ENCODE measurements at places on chromosomes 2 and 18. TPM values are rescaled to one million over a fixed set of nuclear protein-coding genes. Genes with fewer than 3 reads are reported as not detected.

Gene DSG1
- not detected for total RNA-seq

Gene FRZB
- 4.4 TPM for total RNA-seq

Gene SERPINB11
- total RNA-seq, result not detected

Gene ZNF512
- 69.3 TPM for total RNA-seq

Gene GYPC
- 95.5 TPM for total RNA-seq

Gene CXCR1
- 0.27 TPM for total RNA-seq

Gene RIT2
- not detected for total RNA-seq

Gene DSC2
- total RNA-seq, result 0.96 TPM

Gene DOK6
- 2.6 TPM for total RNA-seq

Gene FBLN7
- 1.0 TPM for total RNA-seq

- no peaks in the 10 kb centered on the region for H3K36me3 ChIP-seq
- H3K4me1 ChIP-seq, result no peaks in the 10 kb centered on the region
- H3K4me3 ChIP-seq, result no peak overlapping the region
Observed at GRCh38 chr18:35786365-35787042, 186.0 kb upstream of the RMP24 start.

- H3K27me3 ChIP-seq, result no peaks in the 10 kb centered on the region
- H3K27ac ChIP-seq, result no peak overlapping the region
- H3K4me3 ChIP-seq, result no peak overlapping the region
- peaks cover 7% of the 10 kb centered on the region for H3K4me1 ChIP-seq
- H3K36me3 ChIP-seq, result no peaks in the 10 kb centered on the region
Observed at GRCh38 chr2:205721057-205721449, 38.8 kb downstream of the NRP2 start.

DNA sequence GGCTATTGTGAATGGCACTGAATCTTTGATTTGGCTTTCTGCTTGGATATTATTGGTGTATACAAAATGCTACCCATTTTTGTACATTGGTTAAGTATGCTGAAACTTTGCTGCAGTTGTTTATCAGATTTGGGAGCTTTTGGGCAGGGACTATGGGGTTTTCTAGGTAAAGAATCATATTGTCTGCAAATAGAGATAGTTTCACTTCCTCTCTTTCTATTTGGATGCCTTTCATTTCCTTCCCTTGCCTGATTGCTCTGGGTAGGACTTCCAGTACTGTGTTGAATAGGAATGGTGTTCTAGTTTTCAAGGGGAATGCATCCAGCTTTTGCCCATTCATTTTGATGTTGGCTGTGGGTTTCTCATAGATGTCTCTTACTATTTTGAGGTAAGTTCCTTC, 489.1 kb upstream of the LRATD1 start:
- H3K4me3 ChIP-seq, result no peak overlapping the region
- H3K27ac ChIP-seq, result no peak overlapping the region
- no peaks in the 10 kb centered on the region for H3K36me3 ChIP-seq

DNA sequence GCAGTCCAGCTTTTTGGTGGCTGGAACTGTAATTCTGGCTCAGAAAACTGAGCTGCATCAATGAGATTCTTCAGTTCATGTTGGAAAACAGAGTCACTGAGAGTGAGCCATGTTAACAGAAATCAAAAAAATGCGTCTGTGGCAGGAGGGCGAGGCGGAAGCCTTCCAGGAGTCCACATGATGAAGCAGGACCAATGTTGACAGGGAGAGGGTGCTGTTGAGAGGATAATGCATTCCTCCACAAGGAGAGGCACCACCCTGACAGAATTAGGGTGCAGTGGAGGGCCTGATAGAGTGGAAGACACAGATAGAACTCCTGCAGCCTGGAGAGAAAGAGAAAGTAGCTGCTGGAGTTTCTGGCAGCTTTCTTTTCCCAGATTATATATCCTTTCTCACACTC, 111.5 kb downstream of the MGAT5 start:
- H3K4me1 ChIP-seq, result peaks cover 13% of the 10 kb centered on the region
- H3K36me3 ChIP-seq, result no peaks in the 10 kb centered on the region
- no peaks in the 10 kb centered on the region for H3K27me3 ChIP-seq
- H3K4me3 ChIP-seq, result no peak overlapping the region

- no peak for DNase-seq
- H3K4me1 ChIP-seq, result peaks cover 3% of the 10 kb centered on the region
- H3K36me3 ChIP-seq, result no peaks in the 10 kb centered on the region
Observed at GRCh38 chr2:23545396-23545795, 160.4 kb downstream of the KLHL29 start.

- no peaks in the 10 kb centered on the region for H3K36me3 ChIP-seq
- no peak overlapping the region for H3K4me3 ChIP-seq
- no peaks in the 10 kb centered on the region for H3K4me1 ChIP-seq
- DNase-seq, result peak; percentile 71
Observed at GRCh38 chr2:20962939-20963557, 80.8 kb downstream of the APOB start.

DNA sequence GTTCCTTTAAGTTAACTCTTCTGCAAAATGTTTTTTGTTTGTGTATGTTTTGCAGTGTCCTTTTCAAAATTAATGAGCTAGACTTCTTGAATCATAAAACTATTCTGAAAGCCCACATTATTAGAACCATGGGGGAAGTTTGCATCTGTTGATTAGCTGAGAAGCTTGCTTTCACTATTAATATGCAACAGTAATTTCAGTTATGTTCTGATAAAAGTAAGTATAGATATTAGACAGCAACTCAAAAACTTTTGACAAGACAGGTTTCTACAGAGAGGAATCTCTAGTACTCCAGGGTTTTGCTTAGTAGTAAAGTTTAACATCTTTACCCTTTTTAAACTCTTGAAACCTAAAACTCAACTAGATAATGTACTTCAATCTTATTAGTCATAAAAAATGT, 147.8 kb downstream of the UBE2E3 start:
- DNase-seq, result no peak
- no peaks in the 10 kb centered on the region for H3K36me3 ChIP-seq
- no peak overlapping the region for H3K4me3 ChIP-seq
- no peaks in the 10 kb centered on the region for H3K4me1 ChIP-seq
- no peaks in the 10 kb centered on the region for H3K27me3 ChIP-seq

DNA sequence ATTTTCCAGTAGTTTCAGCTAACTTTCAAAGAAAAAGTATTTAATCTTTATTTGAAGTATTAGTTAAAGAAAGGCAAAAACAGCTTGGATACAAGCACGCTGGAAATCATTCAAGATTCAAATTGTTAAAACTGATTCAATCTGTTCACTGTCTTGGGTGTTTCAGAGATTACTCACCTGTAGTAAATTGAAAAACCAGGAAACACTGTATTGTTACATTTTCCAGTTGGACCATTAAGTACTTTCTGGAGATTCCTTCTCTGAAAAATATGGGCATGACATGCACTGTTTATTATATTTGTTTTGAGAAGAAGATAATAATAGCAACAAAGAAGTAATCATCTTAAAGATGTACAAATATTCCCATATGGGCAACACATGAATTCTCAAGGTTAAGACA, 196.1 kb downstream of the UBE2E3 start:
- H3K4me1 ChIP-seq, result no peaks in the 10 kb centered on the region
- H3K36me3 ChIP-seq, result no peaks in the 10 kb centered on the region
- H3K27me3 ChIP-seq, result no peaks in the 10 kb centered on the region
- H3K27ac ChIP-seq, result no peak overlapping the region
- DNase-seq, result no peak
- no peak overlapping the region for H3K4me3 ChIP-seq

- H3K27ac ChIP-seq, result no peak overlapping the region
- no peaks in the 10 kb centered on the region for H3K4me1 ChIP-seq
- no peak for DNase-seq
- no peaks in the 10 kb centered on the region for H3K27me3 ChIP-seq
- H3K36me3 ChIP-seq, result no peaks in the 10 kb centered on the region
Observed at GRCh38 chr18:77061281-77061945, 71.2 kb downstream of the MBP start.

GRCh38 chr18:76522122-76522503, 27.1 kb upstream of the ZNF516 start:
- no peaks in the 10 kb centered on the region for H3K27me3 ChIP-seq
- peak overlapping the region; percentile 90 for H3K27ac ChIP-seq
- H3K4me3 ChIP-seq, result no peak overlapping the region
- DNase-seq, result peak; percentile 77
- no peaks in the 10 kb centered on the region for H3K36me3 ChIP-seq

GRCh38 chr18:76518123-76518859, 23.2 kb upstream of the ZNF516 start:
- DNase-seq, result peak; percentile 81
- no peaks in the 10 kb centered on the region for H3K27me3 ChIP-seq
- no peaks in the 10 kb centered on the region for H3K36me3 ChIP-seq
- peak overlapping the region; percentile 33 for H3K4me3 ChIP-seq
- H3K4me1 ChIP-seq, result peaks cover 6% of the 10 kb centered on the region

GRCh38 chr2:197208024-197208423, 102.6 kb downstream of the ANKRD44 start:
- H3K4me1 ChIP-seq, result peaks cover 2% of the 10 kb centered on the region
- DNase-seq, result no peak
- no peak overlapping the region for H3K4me3 ChIP-seq
- H3K36me3 ChIP-seq, result no peaks in the 10 kb centered on the region

- H3K4me1 ChIP-seq, result no peaks in the 10 kb centered on the region
- no peaks in the 10 kb centered on the region for H3K36me3 ChIP-seq
- H3K4me3 ChIP-seq, result no peak overlapping the region
- no peaks in the 10 kb centered on the region for H3K27me3 ChIP-seq
- DNase-seq, result no peak
Observed at GRCh38 chr2:128867936-128868636, 549.4 kb upstream of the HS6ST1 start.

DNA sequence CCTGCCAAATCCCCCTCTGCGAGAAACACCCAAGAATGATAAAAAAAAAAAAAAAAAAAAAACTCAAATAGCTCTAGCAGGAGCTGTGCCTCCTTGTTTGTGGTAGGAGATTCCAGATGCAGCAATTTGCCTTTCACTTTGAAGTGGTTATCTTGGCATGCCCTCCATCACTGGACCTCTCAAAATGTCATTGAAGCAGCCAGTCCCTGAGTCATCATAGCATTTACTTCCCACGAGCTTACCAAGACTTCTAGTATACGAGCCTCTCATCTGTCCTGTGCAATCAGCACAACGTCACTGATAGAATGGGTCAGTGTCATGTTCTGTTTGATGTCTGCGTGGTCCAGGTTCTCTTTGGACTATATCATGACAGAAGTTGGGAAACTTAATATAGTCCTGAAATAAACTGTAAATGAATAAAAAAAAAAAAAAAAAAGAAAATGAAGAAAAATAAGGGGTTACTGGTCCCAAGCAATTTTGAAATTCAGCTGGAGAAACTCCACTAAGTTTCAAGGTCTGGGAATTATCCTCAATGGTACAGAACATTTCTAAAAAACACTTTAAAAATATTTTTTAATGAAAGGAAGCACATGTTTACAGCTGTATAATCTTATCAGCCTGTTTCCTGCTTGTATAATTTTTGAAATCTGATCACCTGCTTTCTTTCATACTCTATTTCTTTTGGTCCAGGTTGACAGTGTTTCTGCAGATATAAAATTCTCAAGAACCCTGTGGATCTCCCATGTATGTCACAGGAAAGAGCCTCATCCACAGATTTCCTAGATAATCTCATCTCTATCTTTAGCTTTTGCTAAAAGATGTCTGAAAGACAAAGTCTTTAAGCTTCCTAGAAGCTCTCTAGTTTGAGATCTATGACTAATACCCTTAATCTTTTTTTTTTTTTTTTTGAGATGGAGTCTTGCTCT, 74.1 kb upstream of the EHBP1 start:
- no peak for DNase-seq
- no peak overlapping the region for H3K4me3 ChIP-seq
- H3K4me1 ChIP-seq, result no peaks in the 10 kb centered on the region
- H3K27me3 ChIP-seq, result no peaks in the 10 kb centered on the region

DNA sequence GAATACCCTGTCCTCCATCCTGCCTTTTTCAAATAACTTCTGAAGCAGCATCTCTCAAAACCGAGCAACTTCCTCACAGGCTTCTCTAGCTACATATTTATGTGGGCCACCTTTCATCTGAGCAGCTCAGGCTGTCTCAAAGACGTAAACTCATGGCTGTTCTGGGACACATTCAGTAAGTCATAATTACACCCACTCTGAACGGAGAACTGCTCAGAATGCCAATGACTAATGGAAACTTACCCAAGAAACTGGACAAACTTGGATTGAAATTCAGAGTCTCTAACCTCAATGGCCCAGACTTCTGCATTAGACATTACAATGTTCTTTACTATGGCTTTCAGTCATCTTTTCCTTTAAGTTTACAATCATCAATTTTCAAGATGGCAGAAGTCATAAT, 145.2 kb downstream of the RAD51AP2 start:
- DNase-seq, result no peak
- no peak overlapping the region for H3K27ac ChIP-seq
- no peaks in the 10 kb centered on the region for H3K36me3 ChIP-seq
- H3K27me3 ChIP-seq, result no peaks in the 10 kb centered on the region
- H3K4me1 ChIP-seq, result no peaks in the 10 kb centered on the region

DNA sequence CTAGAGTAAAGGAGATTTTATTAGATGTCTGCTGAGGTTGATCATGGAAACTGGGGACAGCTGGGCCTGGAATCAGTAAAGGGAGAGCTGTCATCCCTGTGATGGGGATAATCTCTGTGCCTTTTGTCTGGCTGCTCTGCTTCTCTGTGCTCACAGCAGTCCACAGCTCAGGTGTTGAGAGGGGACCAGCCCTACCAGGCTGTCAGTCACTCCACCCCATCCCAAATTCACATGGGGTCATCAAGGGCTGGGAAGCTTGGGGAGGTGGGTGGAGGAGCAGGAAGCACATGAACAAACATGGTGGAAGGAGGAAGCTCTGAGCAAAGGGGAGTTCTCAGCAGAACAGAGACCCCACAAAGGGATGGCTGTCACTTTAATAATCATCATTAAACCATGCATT, 13.7 kb upstream of the LRRFIP1 start:
- DNase-seq, result no peak
- H3K36me3 ChIP-seq, result no peaks in the 10 kb centered on the region
- no peak overlapping the region for H3K4me3 ChIP-seq
- H3K27me3 ChIP-seq, result no peaks in the 10 kb centered on the region
- H3K4me1 ChIP-seq, result peaks cover 23% of the 10 kb centered on the region

- no peaks in the 10 kb centered on the region for H3K36me3 ChIP-seq
- no peak overlapping the region for H3K4me3 ChIP-seq
- H3K27ac ChIP-seq, result peak overlapping the region; percentile 21
- H3K27me3 ChIP-seq, result no peaks in the 10 kb centered on the region
Observed at GRCh38 chr2:127064642-127065250, 42.2 kb downstream of the BIN1 start.

- DNase-seq, result no peak
- H3K27me3 ChIP-seq, result no peaks in the 10 kb centered on the region
- no peak overlapping the region for H3K27ac ChIP-seq
- H3K4me3 ChIP-seq, result no peak overlapping the region
Observed at GRCh38 chr2:29447513-29447912, 332.3 kb downstream of the CLIP4 start.

GRCh38 chr2:29240601-29241000, 125.4 kb downstream of the CLIP4 start:
- DNase-seq, result no peak
- no peak overlapping the region for H3K4me3 ChIP-seq
- H3K4me1 ChIP-seq, result no peaks in the 10 kb centered on the region
- no peaks in the 10 kb centered on the region for H3K36me3 ChIP-seq
- H3K27ac ChIP-seq, result no peak overlapping the region
